ENCODE measurements at places on chromosomes 11 and 22.
A peak's percentile ranks its signal among the peaks of the same experiment; 100 is the strongest.

DNA sequence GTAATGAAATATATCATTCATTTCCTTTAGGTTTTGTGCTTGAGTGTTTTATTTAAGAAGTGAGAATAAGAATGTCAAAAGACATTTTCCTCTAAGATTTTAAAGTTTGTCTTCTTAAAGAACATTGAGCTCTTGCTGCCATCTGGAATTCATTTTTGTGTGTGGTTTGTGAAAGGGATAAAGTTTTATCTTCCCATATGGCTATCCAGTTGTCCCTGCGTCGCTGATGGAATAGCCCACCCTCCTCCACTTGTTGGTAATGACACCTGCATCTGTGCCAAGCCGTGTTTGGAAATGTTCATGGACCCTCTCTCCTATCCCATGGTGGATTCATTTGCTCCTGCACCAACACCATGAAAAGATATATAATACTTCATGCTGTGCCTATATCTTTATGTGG, 901.5 kb downstream of the BRD1 start:
- DNase-seq: no peak

DNA sequence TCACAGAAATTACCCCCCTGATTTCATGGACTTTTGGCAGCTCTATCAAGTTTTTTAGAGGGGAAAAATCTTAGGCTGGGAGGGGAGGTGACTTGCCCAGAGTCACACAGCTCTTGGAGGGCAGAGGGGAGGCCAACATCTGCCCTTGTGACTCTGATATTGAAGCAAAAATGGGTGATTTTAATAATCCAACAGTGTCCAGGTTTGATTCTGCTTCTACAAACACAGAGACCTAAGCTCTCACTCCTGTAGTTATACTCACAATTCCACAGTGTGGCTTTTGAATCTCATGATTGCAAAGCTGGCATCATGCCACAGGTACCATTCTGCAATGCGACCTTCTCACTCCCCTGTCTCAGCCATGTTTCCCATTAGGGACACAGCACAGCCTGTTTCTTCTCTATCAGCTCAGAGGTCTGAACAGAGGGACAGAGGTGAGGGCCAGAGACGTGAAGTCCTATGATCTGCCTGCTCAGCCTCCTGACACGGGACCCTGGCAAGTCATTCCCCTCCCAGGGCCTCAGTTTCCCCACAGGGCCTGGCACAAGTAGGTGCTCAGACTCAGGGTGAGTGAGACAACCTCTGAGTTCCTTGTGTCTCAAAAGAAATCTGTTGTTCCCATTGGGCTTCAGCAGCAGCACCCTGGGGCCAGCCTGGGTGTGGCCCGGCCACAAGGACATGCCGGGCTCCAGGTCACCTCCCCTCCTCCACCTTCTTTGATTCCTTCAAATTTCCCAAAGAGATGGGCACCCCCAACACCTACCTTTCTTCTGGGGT, 766 bp downstream of the APOL2 start:
- DNase-seq: no peak

DNA sequence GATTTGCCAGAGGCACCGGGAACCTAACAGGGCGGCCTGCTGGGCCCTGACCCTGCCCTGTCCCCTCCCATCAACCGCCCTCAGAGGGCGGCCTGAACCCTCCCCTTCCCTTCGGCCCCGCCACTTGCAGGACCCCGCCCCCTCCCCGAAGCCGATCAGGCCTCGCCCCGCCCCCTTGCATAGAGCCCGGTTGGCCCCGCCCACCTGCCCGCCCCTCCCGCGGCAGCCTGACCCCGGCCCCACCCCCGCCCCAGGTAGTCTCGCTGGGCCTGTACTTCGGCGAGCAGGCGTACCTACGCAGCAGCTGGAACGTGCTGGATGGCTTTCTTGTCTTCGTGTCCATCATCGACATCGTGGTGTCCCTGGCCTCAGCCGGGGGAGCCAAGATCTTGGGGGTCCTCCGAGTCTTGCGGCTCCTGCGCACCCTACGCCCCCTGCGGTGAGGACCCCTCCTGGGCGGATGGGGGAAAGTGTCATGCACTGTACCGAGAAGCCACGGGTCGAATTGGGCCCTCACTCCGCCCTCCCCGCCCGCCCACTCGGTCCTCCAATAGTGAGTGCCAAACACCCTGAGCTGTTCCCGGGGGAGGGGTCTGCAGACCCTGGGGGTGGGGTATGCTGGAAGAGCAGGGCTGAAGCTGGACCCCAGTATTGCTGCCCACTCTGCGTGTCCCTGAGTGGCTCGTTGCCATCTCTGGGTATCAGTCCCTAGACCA, 94.1 kb downstream of the CACNA1I start:
- no peak for DNase-seq

- no peak for DNase-seq
Observed at GRCh38 chr11:46895821-46896220, 22.5 kb downstream of the LRP4 start.

DNA sequence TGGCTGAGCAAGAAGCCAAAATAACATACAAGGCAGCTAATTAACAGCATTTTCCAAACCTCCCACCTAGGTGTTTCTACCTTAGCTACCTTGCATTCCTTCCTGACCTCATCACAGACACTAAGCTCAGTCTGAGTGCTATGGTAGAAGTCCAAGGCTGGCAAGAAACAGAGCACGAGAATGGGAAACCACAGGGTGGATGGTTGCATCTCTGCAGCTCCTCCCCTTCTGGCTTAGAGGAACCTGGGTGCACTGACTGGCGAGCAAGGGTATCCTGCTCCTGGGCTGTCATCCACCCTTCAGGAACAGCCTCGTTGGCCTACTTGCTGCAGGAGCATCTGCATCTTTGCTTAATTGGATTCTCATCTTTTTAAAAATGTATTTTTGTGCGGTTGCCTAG, 73.1 kb upstream of the KIRREL3 start:
- no peak for DNase-seq

- DNase-seq: no peak
Observed at GRCh38 chr11:134363592-134363991, 31.8 kb downstream of the GLB1L2 start.

DNA sequence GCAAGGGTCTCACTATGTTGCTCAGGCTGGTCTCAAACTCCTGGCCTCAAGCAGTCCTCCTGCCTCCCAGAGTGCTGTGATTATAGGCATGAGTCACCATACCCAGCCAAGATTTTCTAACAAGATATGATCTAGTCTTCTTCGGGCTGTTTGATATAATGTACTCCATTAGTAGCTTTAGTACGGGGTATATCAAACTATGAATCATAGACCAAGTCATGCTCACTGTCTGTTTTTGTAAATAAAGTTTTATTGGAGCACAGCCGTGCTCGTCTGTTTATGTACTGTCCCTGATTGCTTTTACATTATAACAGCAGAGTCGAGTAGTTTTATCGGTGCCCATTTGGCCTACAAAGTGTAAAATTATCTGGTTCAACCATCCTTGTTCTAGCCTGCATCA, 43.9 kb upstream of the GRIK4 start:
- DNase-seq: no peak

DNA sequence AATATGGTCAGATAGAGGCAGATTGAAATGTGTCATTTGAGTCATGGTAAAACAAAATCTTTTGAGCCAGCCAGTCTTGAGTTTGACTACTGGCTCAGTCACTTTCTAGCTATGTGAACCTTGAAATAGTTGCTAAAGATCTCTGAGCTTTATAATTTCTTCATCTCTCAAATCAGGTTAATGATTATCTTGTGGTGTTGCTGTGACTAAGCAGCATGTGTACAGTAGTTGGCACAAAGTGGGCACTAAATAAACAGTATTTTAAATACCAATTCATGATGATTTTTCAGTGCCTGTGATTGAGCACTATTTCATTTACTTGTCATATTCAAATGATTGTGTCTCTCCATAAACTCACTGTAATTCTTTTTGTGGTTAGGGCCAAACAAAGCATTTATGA, 70.8 kb downstream of the RAB38 start:
- no peak for DNase-seq

DNA sequence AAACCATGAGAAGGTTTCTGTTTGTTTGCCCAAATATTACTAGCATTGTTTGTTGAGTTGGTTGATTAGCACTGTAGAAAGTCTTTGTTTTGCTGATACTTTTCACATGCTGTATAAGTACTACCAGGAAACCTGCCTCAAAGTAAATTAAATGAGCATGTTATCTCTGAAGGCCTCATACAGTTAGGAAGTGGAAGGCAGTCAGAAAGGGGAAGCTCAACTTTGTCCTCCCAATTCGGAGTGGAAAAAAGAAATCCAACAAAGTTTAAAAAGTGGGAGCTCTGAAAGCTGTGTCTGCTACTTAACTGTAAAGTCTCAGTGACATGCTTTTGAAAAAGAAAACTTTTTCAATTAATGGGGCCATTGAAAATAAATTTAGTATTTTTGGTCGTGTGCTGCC, 188.3 kb upstream of the BLID start:
- no peak for DNase-seq

- DNase-seq: no peak
Observed at GRCh38 chr22:50008151-50009040, 4.2 kb downstream of the IL17REL start.

- no peak for DNase-seq
Observed at GRCh38 chr11:118339281-118339961, 3.1 kb downstream of the CD3D start.

DNA sequence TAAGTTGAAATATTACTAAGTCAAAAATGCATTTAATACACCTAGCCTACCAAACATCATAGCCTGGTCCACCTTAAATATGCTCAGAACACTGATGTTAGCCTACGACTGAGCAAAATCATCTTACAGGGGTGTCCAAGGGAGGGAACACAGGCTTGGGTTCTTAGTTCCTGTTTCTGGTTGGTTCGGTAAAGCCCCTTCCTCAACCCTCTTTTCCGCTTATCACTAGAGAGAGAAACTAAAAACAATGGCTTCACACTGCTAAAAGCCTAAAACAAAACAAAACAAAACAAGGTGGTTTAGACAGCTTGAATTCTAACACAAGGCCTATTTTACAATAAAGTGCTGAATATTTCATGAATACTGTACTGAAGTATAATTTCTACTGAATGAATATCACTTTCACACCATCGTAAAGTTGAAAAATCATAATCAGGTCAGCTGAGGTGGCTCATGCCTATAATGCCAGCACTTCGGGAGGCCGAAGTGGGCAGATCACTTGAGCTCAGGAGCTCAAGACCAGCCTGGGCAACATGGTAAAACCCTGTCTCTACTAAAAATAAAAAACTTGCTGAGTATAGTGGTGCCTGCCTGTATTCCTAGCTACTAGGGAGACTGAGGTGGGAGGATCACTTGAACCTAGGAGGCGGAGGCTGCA, 118.0 kb downstream of the SIK3 start:
- no peak for DNase-seq

GRCh38 chr11:74673693-74674360, 57.4 kb downstream of the CHRDL2 start:
- no peak for DNase-seq

- DNase-seq: no peak
Observed at GRCh38 chr11:126487711-126488110, 132.2 kb downstream of the ST3GAL4 start.

- DNase-seq: no peak
Observed at GRCh38 chr11:34959770-34960169, 43.4 kb downstream of the PDHX start.

- DNase-seq: no peak
Observed at GRCh38 chr11:27084518-27084917, 43.9 kb downstream of the BBOX1 start.

GRCh38 chr22:22085702-22086500, 103.3 kb upstream of the TOP3B start:
- no peak for DNase-seq

- no peak for DNase-seq
Observed at GRCh38 chr11:131999084-131999483, 628.7 kb downstream of the NTM start.

DNA sequence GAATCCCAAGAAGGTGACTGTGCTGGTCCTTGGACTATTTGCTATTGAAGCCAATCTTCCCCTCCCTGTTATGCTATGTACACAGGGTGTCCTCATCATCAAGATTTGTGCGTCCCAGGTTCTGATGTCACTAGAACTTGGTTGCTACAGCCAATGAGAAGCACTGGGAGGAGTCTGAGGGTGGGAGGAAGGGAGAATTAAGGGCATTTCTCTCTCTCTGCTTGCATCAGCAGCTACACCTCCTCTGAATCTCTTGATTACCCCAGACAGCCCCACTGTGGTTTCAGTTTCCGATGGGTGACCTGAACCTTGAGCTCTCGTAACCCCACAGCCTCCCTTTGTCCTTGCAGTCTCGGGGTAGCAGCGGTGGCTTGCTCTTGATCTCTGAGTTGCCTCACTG, 212.4 kb upstream of the SESN3 start:
- no peak for DNase-seq

GRCh38 chr22:35981900-35982299, 46.7 kb downstream of the RBFOX2 start:
- no peak for DNase-seq

DNA sequence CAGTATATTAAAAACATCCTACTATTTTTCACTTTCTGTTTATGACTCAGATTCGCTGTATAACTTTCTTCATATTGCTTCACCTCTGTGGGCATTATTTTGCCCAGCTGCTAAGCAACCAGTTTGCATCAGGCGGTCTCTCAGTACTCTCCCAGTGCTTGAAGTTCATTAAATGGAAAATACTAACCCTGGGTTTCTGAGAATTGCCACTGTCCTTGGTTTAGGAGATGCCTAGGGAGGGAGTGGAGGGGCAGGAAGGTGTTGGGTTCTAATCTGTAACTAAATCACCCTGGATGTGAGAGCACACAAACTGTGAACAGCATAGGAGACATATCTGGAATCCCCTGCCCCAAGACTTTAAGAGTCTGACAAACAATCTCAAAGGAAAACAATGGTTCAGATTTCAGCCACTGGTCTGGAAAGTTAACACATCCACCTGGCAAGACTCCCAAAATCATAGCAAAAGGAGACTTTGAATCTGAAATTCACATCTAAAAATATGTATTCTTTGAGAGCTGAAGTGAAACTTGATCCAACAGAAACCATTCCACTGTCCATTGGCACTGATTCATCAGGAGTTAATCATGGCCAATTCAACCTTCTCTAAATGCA, 540.0 kb downstream of the SOX6 start:
- DNase-seq: no peak

- no peak for DNase-seq
Observed at GRCh38 chr11:78961937-78962701, 387.5 kb upstream of the NARS2 start.

GRCh38 chr22:24402460-24403192, 24.8 kb upstream of the ADORA2A start:
- DNase-seq: peak; percentile 16

DNA sequence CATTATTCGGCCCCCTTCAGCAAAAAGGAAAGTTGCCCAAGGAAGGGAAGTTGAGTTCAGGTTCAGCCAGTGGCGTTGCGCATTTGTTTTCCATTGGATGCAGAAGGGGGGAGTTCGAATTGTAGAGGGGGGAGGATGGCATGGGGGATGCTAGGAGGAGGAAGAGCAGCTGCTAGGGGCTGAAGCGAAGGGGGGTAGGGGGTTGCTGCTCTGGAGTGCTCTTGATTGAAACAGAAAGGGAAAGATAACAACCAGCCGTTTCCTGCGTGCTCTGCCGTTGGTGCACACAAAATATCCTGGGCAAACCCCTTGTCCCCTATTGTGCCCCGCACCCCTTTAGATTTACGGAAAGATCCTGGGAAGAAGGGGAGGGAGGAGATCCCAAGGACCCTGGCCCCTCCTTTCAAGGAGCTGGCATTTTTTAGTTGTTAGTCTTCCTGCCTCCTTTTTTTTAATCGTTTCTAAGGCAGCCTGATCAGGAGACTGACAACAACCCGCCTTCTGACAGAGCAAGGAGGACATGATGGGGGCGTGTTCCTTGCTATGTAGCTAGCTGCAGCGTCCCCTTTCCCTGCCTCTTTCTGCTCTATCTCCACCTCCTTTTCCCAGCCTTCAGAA, 2.1 kb downstream of the KMT2A start:
- peak; percentile 64 for DNase-seq

Measured in KG1 (cell line).